Left renal cortex interstitium (tissue), 4 donors: ENCODE measurements at places on chromosomes 13 and 19.

DNA sequence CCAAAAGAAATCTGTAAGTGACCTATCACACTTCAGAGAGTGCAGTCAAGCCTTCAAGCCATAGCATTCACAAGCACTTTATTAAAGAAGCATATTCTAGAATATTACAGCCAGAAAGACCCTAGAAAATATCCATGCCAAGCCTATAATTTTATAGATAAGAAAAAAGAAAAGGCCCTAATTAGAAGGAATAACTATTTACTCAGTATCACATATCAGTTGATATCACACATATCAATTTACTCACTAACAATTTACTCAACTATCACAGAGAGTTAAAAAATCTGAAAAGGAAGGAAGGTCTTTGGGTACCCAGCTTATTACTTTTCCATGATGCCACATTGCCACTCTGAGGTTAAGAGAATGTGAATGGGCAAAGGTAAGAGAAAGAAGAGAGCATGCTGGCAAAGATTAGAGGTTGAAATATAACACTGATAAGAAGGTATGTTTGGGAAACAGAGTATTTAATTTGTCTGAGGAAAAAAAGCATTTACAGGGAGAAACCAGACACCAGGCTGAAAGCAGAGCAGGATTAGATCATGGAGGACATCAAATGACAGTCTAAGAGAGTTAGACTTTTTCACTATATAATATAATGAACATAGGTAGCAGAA is 186.2 kb downstream of the VWA8 start:
- DNase-seq = no peak

DNA sequence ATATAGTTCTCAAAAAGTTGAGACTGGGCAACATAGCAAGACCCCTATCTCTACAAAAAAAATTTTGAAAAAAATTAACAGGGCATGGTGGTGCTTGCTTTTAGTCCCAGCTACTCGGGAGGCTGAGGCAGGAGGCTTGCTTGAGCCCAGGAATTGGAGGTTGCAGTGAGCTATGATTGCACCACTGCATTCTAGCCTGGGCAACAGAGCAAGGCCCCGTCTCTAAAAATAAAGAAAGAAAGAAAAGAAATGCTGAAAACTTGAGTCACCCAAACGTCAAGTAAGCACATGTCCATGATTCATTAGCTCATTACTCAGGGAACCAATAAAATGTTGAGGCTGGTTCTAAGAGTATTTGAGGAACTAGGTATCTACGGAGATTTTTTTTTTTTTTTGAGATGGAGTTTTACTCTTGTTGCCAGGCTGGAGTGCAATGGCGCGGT is 33.9 kb upstream of the SEMA6B start:
- DNase-seq = no peak

GRCh38 chr19:879711-880438 is 13.1 kb downstream of the MED16 start:
- DNase-seq = no peak

- no peak for DNase-seq
These were observed 206.1 kb downstream of the SUCLA2 start for GRCh38 chr13:47794963-47795362.

- DNase-seq = no peak
These were observed 474.2 kb downstream of the KLF5 start for GRCh38 chr13:73532987-73533510.

- no peak for DNase-seq
These were observed 18.0 kb downstream of the PAF1 start for GRCh38 chr19:39372941-39373340.

DNA sequence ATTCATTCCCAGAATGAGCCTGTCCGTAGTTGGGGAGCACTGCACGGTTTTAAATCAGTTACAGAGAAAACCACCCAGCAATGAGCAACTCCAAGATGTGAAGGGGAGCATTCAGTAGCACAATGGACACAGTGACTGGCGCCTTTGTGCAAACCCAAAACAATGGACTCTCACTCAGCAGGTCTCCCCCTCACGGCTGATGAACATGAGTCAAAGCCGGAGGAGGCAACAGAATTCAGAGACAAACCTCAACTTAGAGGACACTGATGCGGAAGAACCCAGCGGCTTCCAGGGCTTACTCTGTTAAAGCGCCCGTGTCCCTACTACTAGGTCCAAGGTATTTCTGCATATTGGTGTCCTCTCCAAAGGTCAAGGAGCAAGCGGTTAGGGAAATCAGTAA is 17.7 kb downstream of the PLEKHF1 start:
- DNase-seq = no peak

GRCh38 chr19:57559008-57559403 is 657 bp downstream of the ZNF550 start:
- DNase-seq = no peak

DNA sequence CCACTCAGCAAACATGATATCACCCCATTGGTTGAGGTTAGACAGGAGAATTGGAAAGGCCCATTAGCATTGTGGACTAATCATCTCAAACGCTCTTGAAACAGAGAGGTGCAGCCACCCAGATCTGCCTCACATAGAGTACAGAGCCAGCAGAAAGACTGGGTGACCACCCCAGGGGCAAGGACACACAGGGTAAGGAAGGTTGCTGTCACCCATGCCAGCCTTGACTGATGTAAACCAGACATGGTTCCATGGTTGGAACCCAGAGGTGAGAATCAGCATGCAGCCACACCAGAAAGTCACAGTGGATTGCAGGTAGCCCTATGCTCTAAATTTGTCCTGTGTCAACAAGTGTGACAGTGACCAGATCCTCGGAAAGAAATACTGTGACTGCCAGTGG is 1268.8 kb downstream of the EFNB2 start:
- DNase-seq = no peak

DNA sequence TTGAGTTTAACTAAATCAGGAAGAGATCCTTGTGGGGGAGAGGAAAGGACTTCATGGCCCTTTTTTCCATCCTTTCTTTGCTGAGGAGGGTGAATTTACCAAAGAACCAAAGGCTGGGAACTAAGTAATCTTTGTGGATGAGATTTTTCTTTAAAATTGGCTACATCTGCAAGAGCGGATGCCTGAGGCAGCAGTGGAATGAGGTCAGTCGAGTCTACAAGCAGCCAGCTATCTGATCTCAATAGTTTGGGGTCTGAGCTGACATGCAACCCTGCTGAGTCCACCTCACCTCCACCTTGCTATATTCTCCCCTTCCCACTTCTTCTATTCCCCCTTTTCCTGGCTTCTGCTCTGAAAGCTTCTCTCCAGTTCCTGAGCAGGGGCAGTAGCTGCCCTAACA is 3.6 kb upstream of the DNAJC15 start:
- no peak for DNase-seq

DNA sequence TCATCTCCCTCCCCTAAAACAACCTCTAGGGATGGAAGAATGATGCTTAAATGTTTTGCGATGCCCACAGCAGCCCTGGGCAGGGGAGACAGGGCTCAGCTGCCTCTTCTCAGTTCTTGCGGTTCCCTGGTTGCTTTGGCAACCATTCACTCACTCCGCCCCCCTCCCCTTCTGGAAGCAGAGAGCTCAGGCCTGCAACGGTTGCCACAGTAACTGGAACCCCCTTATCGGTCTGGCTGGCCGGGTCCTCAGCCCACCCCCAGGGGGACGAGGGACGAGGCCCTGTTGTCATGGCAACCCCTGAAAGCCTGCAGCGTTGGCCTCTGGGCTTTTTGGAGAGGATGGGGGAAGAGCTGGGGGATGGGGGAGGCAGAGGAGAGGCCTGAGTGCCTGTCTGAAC is 19.5 kb downstream of the NOVA2 start:
- DNase-seq = no peak

DNA sequence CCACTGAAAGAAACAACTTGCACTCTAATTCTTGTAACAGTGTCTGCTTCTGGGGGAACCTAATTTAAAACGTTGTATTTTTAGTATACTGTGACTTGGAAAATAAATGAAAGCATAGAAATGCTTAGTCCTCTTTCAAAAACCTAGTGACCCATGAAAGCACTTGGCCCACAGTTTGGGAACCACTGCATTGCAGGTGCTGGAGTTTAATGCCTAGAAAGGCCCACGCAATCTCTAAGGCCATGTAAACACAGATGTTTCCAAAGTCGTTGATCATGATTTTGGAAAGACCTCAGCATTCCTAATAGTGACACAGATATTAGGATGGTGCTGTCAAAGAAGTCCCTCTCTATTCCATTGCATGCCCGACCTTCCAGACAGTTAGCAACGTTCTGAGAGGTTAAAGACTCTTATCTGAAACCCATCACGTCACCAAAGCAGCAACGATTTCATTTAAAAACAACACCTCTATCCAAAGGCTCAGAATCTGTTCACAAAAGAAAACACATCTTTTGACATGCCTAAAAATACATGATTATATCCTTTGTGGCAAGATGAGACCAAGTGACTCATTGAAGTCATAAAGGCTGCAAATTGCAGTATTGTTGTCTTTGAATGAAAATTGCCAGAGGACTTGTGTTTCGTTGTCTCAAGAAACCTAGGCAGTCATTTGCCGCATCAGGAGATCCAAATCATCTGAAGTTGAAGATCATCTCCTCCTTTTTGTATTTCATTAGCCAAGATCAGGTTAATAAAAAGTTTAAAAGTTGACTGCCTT is 328.0 kb upstream of the ZNF507 start:
- no peak for DNase-seq

GRCh38 chr19:51226067-51226466 is 1.2 kb downstream of the CD33 start:
- no peak for DNase-seq

DNA sequence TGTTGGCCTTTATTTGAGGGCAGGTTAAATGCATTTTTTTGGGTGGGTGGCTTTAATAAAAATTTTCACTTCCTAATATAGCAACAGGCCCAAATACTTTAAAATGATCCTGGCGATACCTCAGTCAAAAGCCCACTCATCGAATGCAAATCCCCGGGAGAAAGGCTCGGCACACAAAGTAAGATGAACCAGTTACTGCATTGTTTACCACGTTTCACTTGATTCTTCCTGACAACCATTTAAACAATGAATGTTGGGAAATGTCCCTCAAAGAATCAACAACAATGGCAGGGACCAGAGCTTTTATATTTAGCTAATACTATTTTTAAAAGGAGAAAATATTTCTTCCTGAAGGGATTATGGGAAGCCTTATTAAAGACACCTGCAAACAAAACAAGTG is 187.7 kb downstream of the ABCC4 start:
- no peak for DNase-seq

GRCh38 chr19:17775991-17776803 is 18.7 kb upstream of the B3GNT3 start:
- DNase-seq = no peak

GRCh38 chr19:32208060-32208459 is 137.3 kb upstream of the ZNF507 start:
- DNase-seq = no peak

DNA sequence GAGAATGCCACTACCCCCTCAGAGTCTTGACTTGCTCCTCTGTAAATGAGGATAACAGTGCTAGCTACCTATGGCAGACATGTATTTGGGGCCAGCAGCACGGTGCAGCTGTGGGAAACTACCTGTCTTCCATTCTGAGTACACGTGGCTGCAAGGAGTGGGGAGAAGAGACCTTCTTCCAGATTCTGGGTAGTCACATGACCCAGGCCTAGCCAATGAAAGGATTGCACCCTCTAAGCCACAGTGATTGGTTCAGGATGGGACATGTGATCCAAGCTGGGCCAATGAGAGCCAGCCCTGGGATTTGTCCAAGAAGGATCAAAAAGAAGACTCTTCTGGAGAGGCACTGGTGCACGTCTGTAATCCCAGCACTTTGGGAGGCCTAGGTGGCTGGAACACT is 5.5 kb downstream of the ZNRF4 start:
- no peak for DNase-seq

DNA sequence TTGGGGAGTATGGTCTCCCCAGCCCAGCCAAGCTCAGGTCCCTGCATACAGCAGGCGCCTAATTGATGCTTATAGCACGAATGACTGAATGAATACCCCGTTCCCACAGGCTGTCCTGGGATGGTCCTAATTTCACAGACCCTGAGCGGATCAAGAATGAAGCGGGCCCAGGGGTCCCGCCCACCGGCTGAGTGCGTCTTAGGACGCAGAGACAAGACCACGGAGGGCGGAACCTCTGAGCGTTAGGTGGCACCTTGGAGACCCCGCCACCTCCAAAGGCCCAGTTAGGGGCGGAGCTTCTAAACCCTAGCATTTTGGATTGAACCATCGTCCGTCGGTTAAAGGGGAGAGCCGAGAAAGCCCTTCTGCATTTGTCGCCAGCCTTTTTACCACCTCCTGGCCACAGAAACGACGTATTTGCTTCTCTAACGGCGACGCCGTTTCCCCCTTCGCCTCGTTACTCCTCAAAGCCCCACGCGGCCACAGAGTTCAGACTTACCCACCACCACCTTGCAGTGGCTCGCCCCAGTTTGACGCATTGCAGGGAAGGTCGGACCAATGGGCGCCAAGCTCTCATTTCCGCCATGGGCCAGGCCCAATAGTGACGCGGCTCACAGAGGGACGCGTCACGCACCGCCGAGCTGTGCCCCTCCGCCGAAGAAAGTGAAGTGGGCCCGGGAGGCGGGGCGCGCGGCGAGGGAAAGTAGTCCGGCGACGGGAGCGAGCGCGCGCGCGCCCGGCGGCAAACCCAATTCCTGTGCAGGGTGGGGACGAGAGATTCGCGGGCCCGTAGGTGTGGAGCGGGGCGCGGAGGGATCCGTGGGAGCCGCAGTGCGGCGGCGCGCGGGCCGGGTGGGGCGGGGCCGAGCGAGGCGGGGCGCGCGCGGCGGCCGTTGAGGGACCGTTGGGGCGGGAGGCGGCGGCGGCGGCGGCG is 479 bp upstream of the CALM3 start:
- DNase-seq = peak; percentile 96

DNA sequence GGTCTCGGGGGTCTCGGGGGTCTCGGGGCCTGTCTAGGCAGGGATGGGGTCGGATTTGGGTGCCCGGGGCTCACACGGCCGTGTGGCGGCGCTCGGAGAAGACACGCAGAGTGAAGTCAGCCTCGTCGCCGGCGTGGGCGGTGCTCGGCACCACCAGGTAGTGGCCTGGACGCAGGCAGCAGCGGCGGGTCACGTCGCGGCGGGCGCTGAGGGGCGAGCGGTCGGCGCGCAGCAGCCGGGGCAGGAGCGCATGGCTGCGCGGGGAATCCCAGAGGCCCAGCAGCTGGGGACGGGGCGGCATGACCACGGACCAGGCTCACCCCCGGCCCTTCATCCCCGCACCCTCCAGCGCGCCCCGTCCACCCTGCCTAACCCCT is 8.2 kb downstream of the CAPN12 start:
- no peak for DNase-seq

GRCh38 chr13:82294226-82294625 is 1588.0 kb downstream of the SLITRK1 start:
- DNase-seq = no peak

DNA sequence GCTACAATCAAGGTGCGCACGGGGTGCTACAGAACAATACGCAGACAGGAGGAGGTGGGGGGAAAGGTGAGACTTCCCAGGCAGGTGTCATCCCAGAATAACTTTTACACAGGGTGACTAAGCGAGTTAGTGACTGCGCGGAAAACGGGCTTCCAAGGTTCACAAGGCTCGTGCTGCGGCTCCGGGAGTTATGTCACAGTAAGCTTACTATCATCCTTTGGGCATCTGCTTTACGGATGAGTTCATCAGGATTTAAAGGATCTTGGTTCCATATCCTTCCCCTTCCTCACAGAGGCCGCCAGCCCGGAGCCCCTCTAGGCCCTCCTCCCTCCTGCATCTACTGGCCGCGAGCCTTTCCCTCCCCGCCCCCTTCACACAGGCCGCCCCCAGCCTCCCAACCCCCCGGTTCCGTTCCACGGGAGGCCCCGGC is 474 bp upstream of the IFT88 start:
- peak; percentile 75 for DNase-seq
